Epithelial cell of proximal tubule (primary cell): ENCODE measurements at places on chromosomes 7 and 10. TPM values are rescaled to one million over a fixed set of nuclear protein-coding genes. Genes with fewer than 3 reads are reported as not detected.

GRCh38 chr7:105985672-105986215 lies 22.7 kb downstream of the CDHR3 start:
- DNase-seq = no peak

DNA sequence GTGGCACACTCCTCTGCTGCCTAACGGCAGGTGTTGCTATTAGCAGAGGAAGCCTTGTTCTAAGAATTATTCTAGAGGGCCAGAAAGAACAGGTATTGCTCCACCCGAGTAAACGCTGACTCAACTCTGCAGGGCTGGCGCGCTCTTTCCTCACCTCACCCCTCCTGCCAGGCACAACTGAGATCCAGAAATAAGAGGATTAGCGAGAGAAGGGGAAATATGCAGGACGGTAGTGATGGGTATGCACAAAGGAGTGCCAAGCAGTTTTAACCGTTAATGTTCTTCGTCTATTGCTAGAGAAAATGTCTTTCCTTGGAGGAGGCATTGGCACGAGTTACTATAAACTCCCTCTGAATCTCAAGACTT lies 369 bp upstream of the SCIN start:
- DNase-seq = no peak

The PRSS1 gene
- 0.87 TPM in 1 of 2 replicates, not detected in the other for total RNA-seq

- DNase-seq = no peak
Measured at GRCh38 chr10:119531067-119531466, 11.5 kb downstream of the RGS10 start.

The FAM25C gene
- 7.0 TPM in 1 of 2 replicates, not detected in the other for total RNA-seq

The TDRD1 gene
- total RNA-seq = not detected in 2 replicates

GRCh38 chr7:138434597-138435019 lies 25.5 kb upstream of the TRIM24 start:
- no peak for DNase-seq

GRCh38 chr7:98034081-98035035 lies 44.4 kb upstream of the OCM2 start:
- no peak for DNase-seq

- DNase-seq = no peak
Measured at GRCh38 chr10:83142074-83142563, 997.2 kb upstream of the GHITM start.

The MALRD1 gene
- total RNA-seq = 0.06 TPM in 1 of 2 replicates, not detected in the other

GRCh38 chr10:65751218-65751617 lies 1174.6 kb upstream of the LRRTM3 start:
- no peak for DNase-seq

The IL15RA gene
- total RNA-seq = 12.5 and 24.5 TPM in 2 replicates

DNA sequence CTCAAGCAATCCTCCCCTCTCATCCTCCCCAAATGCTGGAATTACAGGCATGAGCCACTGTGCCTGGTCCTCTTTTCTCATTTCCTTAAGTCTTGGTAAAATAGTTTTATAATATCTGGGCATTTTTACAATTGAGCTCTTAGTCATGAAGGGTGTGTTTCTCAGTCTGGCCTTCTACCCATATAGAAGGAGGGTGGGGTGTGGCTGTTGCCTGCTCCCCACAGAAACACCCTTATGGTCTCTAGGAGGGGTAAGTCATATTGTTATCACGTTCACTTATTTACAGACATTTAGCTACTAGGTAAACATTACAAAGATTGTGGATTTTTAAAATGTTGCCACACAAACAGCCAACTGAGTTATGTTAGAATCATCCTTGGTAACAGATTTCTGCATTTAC lies 6.7 kb upstream of the OTUD1 start:
- no peak for DNase-seq

DNA sequence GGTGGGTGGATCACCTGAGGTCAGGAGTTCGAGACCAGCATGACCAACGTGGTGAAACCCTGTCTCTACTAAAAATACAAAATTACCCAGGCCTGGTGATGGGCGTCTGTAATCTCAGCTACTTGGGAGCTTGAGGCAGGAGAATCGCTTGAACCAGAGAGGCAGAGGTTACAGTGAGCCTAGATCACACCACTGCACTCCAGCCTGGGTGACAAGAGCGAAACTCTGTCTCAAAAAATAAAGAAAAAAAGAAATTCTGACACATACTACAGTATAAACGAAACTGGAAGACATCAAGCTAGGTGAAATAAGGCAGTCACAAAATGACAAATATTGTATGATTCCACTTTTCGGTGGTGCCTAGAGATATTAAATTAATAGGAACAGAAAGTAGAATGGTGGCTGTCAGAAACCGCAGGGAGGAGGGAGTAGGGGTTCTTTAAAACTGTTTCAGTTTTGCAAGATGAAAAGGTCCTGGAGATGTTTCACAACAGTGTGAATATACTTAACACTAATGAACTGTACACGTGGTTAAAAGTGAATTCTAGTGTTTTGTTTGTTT lies 23.2 kb downstream of the PILRA start:
- DNase-seq = no peak

The GRK5 gene
- total RNA-seq = 2.5 and 2.8 TPM in 2 replicates

DNA sequence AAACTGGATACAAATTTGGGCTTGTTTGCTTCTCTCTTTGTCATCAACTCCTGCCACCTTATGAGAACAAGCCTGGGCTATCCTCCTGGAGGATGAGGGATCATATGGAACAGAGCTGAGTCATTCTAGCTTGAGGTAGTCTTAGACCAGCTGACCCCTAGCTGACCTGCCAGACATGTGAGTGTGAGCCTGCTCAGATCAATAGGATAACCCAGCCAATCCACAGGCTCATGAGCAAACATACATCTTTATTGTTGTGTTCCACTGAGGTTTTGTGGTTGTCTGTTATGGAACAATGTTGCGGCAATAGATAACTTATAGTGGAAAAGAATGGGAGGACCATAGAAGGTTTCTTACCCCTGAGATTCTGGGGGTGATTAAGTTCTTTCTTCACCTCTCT lies 54.5 kb upstream of the FAM180A start:
- DNase-seq = no peak

GRCh38 chr7:157785486-157786186 lies 448.8 kb downstream of the DNAJB6 start:
- no peak for DNase-seq

- no peak for DNase-seq
Measured at GRCh38 chr10:43900571-43900970, 251.9 kb upstream of the ZNF32 start.

DNA sequence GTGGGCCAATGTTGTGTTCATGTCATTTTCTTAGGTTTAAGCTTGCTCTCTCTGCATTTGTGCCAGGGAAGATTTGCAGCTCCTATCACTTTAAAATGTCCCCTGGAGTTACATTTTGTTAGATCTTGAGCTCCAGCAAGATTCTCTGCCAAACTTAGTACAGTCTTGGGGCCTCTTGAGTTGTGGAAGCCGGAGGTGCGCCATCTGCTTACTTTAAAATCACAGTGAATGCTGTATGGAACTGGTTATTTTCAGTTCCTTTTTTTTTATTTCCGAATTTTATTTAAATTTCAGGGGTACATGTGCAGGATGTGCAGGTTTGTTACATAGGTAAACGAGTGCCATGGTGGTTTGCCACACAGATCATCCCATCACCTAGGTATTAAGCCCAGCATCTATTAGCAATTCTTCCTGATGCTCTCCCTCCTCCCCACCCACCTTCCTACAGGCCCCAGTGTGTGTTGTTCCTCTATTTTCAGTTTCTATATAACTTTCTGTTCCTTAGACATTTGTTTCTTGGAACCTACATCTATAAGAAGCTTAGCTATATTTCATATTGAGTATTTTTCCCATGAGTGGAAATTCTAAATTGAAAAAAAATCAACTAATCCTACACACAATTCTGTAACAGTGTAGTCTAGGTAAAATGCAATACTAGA lies 114.4 kb upstream of the CREB5 start:
- no peak for DNase-seq

The OR2A12 gene
- total RNA-seq = not detected in 2 replicates
